ENCODE measurements at places on chromosomes 1 and 21. TPM values are rescaled to one million over a fixed set of nuclear protein-coding genes. Genes with fewer than 3 reads are reported as not detected.

GRCh38 chr1:93537924-93538323, 90.0 kb downstream of the FNBP1L start:
- no peak for DNase-seq

DNA sequence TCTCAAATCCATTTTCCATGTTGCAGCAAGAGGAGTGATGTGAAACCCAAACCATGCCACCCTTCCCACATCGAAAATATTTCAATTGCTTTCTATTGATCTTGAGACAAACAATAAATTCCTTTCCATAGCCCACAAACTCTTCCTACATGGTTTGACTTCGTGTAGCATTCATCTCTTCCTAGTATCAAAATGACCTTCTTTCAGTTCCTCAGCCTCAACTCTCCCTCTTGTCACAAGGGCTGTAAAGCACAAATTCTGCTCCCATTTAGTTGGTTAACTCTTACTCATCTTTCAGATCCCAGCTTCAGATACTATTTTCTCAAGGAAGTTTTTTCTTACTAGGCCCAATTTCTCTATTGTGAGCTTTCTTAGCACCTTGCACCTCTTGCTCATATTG, 99.0 kb downstream of the ZNF281 start:
- DNase-seq: no peak

- DNase-seq: no peak
Measured at GRCh38 chr1:232528472-232529089, 101.4 kb downstream of the SIPA1L2 start.

The CORT gene
- not detected for total RNA-seq

Measured in gastrocnemius medialis (tissue), 4 donors.